ENCODE measurements at places on chromosomes 2 and 18.

- DNase-seq = no peak
These were observed 46.0 kb downstream of the PARD3B start for GRCh38 chr2:204591225-204591624.

DNA sequence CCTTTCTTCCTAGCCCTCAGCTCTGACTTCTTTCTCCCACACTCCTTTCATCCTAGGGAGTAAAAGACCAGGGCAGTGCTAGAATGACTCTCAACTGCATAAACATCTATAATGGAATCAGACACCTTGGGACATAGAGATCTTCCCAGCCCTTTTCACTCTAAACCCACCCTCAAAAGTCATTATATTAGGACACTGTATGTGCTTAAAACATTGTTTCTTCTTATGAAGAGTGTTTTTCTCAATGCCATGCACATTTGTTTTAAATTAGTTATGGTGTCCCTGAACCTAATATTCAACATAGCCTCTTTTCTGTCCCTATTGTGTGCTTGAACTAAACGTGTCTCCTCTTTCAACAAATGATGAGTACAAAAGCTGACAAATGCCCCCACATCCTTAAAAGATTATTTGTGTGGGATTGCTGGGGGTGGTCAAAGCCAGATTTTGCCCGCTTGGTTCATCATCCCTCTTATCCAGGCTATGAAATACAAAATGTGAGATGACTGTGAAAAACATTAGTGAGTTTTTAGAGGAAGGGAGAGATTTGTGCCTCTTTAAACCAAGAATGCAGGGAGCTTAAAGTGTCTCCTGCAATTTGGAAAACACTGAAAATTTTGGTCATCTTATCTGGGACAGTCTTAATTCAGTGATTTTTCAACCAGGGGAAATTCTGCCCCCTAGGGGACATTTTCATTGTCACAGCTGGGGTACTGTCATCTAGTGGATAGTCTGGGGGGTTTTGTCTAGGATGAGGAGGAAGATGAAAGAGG lies 29.0 kb downstream of the SERPINB5 start:
- peak; percentile 68 for DNase-seq

GRCh38 chr2:133773854-133774653 lies 205.8 kb upstream of the NCKAP5 start:
- DNase-seq = no peak

DNA sequence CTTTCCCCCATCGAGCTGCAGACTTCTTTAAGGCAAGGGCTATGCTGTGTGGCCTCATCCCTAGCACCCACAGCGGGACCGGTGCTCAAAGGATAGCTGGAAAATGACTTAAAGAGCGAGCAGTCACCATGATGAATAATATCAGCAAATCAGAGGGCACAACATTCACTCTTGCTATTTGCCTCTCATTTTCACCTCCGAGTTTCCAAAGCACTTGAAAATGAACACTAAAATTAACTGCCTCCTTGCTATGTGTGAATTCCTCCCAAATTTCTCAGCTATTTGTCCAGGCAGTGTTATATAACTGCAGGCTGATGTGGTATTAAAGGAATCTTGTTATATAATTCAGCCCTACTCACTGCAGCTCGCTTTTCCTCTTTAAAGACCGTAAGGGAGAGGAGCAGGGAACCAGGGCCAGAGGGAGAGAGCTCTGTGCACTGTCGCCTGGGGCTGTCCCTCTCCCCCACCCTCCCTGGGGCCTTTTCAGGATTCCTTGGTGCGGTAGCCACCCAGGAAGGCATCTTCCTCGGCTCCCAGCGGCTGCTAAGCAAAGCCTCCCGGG lies 1.4 kb downstream of the CYS1 start:
- no peak for DNase-seq

DNA sequence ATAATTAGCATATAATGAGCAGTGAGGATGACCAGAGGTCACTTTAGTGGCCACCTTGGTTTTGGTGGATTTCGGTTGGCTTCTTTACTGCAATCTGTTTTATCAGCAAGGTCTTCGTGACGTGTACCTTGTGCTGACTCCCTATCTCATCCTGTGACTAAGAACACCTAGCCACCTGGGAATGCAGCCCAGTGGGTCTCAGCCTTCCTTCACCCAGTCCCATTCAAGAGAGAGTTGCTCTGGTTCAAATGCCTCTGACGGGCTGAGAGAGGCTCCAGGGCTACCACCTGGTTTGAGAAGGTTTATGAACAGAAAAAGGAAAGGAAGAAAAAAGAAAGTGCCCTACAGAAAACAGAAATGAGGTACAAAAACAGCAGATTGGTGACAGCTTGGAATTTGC lies 738.7 kb downstream of the SOCS6 start:
- no peak for DNase-seq

GRCh38 chr2:59025157-59025757 lies 784.1 kb upstream of the FANCL start:
- peak; percentile 80 for DNase-seq

- no peak for DNase-seq
These were observed 207.9 kb downstream of the GLI2 start for GRCh38 chr2:120943403-120944034.

- no peak for DNase-seq
These were observed 78.8 kb upstream of the TTN start for GRCh38 chr2:178886006-178886405.

DNA sequence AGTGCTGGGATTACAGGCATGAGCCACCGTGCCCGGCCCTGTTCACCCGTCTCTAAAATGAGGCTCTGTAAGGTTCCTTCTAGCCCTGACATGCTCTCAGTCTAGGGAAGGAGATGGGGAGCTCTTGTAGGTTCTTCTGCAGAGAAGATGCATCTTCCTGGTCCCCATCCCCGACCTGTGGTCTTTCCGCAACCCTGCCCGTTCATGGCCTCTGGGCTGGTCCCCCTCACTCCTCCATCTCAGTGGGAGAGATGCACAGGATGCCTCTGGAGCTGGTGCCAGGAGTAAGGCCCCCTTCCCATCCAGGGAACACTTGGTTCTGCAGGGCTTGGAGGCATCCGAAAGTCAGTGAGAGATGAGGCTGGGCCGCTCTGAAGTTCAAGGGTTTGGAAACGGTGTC lies 212.7 kb downstream of the KLHL29 start:
- DNase-seq = no peak

GRCh38 chr2:10771786-10772185 lies 40.8 kb downstream of the PDIA6 start:
- no peak for DNase-seq

GRCh38 chr2:21381421-21381820 lies 257.7 kb downstream of the TDRD15 start:
- no peak for DNase-seq

DNA sequence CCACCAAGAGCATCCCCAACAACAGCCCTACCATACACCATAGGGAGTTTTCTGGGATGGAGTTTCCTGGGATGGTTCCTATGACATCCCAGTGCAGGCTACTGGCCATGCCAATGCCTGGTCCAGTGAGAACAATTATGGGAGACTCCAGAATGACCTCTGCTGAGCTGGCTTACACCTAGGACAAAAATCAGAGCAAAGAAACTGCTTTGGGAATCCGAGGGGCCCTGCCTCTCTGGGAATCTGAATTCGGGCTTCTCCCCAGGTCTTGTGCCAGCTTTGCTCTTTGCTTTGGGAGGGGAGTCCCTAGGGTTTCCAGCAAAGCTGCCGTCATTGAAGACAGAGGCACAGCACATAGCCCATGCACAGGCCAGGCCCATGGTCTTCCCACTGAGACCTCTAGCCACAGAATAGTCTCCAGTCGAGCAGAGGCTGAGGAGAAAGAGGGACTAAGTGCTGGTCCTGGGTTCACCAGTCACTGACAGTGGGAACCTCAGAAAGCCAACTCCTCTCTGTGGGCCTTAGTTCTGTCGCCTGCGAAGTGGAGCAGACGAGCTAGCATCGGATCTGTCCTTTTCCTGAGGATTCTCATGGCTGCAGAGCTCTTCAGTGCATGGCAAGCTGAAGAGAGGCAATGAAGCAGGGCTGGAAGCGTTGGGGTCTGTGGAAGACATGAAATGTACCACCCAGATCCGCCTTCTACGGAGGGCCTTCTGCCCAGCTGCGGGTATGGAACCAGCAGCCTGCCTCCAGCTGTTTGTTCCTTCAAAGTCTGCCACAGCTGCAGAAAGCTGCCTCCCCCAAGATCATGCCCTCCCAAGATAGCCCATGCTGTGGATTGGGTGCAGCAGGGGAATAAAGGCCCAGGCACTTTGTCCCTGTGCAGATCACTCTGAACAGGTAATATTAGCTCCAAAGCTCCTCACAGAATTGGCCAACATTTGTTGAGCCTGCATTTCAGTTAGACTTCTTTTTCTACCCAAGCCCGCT lies 11.2 kb upstream of the LBH start:
- DNase-seq = no peak

GRCh38 chr2:168246072-168246482 lies 1.3 kb downstream of the STK39 start:
- no peak for DNase-seq

DNA sequence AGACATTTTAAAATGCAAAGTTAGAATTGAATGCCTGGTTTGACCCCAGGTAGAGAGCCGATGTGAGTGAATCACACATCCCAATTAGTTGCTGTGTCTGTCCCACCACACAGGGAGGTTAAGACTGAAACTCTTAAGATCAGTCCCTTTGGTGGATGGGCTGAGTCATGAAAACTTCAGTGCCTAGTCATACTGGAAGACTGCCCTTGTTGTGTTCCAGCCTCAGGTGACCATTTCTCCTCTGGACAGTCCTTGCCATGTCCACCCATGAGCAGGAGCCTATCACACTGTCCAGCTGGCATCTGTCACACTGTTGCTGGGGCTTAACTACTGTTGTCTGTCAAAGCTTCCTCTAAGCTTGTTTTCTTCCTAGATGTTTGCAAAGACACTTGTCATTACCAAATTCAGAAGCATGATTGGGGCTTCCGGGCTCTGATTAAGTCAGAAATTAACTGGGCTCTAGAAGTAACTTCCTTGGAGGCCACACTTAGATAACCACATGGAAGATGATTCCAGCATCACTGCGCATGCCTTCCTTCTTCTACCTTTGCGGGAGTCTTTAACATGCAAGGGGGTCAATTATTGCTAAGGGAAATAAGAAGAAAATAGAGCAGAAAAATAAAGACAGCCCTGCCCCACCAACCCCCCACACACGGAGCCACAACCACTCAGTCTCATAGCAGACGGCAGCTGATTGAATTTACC lies 21.3 kb downstream of the CYRIA start:
- no peak for DNase-seq

DNA sequence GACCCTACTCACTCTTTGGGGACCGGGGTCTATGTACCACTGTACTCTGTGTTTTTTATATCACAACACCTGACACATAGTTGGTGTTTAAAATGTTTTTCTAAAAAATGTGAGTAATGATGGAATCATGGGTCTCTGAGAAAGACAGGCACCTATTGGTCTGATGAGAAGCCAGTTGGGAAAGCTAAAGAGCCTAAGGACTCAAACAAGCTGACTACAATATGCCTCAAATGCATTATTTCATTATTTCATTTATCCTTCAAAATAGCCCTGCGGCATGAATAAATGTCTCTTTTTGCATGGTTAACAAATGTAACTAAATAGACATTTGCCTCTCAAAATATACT lies 102.9 kb upstream of the SCN1A start:
- no peak for DNase-seq

DNA sequence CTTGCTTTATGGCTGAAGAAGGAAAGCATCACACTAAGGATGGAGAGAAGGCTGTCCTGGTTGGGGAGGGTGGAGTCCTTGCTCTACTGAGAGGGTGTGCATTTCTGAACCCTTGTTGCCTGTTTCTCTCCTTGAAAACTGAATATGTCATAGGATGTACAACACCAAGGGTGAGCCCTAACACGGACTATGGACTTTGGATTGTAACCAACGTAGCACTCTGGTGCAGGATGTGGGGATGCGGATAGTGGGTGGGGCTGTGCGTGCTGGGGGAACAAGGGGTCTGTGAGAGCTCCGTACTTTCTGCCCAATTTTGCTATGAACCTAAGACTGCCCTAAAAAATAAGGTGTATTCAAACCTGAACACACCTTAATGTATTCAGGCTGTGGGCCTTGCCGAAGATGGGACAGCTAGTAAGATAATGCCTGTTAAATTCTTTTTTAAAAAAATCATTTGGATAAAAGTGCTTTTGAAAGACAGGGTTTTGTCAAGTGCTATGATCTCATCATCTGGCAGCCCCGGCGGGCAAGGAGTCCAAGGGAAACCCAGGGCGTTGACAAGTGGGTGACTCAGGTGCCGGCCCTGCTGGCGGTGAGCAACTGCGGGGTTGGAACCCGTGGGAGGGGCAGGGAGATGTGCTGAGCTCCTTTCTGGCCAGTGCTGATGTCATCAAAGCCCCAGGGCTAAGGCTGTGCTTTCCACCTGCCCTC lies 54.0 kb downstream of the GATA6 start:
- DNase-seq = no peak

DNA sequence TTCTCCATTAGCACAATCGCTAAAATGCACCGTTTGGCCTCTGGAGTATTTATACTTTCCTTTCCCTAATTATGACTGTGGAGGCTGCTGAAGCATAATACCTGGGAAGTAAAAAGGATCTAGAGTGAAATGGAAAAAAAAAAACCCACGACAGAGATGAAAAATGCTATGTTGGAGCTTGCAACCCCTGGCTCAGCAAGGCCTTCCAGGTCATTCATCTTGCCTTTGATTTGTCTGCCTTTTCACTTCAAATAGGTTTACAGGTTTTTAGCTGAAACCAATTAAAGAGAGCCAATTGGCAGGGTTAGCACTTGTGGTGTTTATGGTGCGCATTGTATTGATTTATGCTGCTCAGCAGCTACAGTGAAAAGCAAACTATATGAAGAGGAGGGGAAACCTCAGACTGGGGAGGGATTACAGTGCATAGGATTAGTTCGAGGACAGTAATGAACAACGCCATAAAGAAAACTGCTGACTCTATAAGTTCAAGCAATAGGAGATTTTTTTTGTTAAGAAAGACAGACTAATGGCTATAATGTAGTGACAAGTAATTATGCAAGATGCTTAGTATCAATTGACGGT lies 347.9 kb downstream of the MEIS1 start:
- no peak for DNase-seq

DNA sequence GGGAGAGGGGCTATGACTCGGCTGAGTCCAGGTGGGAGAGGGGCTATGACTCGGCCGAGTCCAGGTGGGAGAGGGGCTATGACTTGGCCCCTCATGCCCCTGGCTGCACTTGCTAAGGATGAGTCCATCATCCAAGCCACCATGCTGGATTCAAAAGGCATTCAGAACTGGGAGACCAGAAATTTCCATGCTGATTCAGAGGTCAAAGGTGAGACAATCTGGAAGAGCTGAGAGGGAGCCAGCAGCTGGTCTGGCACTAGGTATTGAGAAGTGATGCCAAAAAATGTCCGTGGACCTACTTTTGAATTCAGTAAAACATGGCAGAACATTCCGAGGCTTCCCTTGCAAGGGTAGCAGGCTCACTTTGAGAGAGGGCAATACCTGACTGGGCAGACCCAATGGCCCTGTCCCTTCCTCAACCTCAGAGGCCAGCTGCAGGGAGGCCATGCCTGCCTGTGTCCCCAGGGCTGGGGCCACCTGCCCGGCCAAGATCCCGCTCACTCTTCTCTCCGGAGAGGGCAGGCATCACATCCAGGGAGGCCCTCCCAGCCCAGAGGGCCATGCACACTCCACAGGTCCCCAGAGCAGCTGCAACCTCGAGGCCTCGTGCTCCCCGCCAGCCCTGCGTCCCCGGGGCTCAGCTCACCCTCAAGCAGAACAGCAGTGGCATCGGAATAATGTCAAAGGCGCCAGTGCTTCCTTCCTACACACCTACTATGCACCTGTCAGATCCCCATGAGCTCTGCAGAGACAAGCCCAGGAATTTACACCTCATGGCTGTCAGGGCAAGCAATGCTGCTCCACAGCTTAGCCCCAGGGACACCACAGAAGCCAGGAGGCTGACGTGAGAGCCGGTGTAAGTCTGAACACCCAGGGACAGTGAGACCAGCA lies 80.2 kb upstream of the GPC1 start:
- no peak for DNase-seq
